KBM-7 (cell line): ENCODE measurements at places on chromosomes 1 and 21.
A peak's percentile ranks its signal among the peaks of the same experiment; 100 is the strongest.

GRCh38 chr1:225449261-225449660 is 21.4 kb upstream of the LBR start:
- DNase-seq: no peak

GRCh38 chr21:43015906-43016540 is 41.7 kb downstream of the PKNOX1 start:
- DNase-seq: peak; percentile 53

GRCh38 chr1:62428351-62428750 is 8.5 kb upstream of the USP1 start:
- DNase-seq: no peak

- DNase-seq: no peak
Observed at GRCh38 chr1:27348861-27349783, 7.3 kb downstream of the SYTL1 start.

GRCh38 chr1:34188418-34188817 is 11.7 kb downstream of the C1orf94 start:
- no peak for DNase-seq

GRCh38 chr1:225415307-225415706 is 12.5 kb downstream of the LBR start:
- no peak for DNase-seq

- no peak for DNase-seq
Observed at GRCh38 chr1:215376544-215377264, 190.4 kb upstream of the KCTD3 start.

DNA sequence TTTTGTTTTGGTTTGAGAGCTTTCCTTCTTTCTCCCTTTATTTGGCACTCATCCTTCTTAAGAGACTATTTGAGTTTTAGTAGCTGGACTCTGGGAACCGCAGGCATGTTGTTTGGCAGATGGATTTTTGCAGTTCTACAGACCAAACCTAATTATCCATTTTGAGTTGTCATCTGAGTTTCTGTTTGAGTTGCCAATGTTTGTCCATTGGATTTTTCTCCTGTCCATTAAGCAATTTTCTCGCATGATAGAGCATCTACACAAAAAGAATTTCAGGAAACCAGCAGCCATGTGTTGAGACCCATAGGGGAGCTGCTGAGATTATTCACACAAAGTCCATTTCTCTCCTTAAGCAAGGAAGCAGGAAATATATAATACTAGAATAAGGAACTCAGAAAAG is 17.2 kb upstream of the CXADR start:
- DNase-seq: no peak

DNA sequence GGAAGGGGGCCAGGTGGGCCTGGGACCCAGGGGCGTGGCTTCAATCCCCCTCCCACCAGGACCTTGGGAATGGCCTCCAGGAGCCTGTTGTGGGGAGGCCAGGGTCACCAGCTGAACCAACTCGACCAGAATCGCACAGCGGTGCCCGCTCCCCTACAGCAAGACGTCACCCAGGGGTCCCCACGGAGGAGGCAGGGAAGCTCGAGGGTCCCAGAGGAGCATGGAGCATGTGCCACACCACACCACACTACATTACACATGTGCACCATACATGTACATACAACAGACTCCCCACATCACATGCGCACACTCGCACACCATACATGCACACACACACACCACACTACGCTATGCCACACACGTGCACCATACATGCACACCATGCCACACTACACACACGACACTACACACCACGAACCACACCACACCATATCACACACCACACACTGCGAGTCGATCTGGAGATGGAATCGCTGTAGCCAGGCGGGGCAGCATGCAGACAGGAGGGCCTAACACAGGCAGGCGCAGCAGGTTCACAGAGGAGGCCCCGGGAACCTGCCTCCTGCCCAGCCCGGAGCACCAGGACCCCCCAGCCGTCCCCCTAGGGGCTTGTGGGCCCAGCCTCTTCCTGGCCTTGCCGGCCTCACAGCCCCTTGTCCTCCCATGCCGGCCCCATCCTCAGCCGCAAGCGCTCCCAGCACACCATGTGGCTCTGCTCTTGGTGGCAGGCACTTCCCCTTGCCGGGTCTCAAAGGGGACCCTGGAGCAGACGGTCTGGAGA is 596 bp downstream of the ITGB2 start:
- no peak for DNase-seq

DNA sequence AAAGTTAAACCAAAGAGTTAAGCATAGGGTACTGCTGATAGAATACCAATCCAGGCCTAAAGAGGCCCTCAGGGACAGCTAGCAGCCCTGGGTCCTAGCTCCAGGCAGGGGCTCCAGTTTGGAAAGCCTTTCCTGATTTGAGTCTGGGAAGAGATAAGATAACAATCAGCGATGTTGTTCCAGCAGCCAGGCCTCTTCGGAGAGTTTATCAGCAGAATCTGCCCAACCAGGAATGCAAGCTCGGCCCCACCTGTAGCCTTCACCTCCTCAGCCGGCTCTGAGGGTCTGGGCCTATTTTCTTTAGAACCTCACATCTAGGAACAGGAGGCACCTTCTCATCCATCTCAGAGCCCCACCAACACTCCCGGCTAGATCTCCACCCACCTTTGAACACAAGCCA is 42.6 kb downstream of the PLEKHA6 start:
- no peak for DNase-seq

DNA sequence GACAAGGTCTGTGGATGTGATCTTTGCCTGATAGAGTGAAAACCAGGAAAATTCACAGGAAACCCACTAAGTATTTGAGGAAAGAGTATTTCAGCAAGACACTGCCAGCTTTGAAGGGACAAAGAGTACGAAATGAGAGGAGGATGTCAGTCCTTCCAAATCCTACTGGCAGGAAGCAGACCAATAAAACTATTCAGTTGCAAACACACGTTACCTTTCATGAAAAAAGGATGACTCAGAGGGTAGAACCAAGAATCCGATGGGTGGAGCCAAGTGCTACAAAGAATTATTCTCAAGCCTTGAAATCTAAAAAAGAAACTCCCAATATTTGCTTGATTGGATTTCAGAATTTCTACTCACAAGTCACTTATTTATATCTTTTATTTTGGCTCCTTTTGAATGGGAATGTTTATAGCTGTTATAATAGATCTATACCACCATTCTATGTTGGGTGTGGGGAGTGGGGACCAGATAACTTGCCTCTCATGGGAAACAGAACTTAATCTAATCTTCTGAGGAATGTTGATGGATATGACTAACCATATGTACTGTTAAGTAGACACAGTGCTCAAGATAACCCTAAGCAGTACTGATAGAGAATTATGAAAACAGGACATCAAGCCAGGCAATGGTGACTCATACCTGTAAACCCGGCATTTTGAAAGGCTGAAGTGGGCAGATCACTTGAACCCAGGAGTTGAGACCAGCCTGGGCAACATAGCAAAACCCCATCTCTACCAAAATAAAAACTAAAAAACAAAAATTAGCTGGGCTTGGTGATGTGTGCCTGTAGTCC is 19.3 kb upstream of the HEATR1 start:
- DNase-seq: no peak

DNA sequence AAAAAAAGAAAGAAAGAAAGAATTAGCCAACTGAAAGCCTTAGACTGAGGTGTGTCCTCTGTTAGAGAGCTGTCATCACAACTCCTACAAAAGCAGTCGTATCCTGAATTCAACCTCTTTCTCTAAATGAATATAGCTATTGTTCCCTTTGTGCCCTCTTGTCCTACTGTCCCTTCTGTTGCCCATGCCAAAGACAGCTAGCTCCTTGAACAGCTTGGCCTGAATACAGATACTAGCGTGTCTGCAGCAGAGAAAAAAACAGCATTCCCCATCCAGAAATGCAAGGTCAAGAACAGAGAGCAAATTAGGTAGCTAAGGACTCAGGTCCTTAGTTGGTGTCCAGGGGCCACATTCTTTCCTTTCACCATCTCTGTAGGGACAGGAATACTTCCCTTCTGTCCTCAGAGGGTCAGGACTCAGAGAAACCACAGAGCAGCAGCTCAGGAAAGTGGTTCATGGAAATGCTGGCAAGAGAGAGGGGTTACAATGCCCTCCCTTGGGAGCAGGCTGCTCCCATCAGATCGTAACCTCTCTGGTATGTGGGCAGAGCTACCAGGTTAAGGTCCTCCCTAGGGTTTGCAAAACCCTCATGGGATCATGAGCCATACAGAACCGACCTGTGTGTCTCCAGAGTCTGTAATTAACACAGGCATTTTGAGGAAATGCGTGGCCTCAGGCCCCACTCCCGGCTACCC is 1.8 kb upstream of the ZBTB48 start:
- DNase-seq: no peak

DNA sequence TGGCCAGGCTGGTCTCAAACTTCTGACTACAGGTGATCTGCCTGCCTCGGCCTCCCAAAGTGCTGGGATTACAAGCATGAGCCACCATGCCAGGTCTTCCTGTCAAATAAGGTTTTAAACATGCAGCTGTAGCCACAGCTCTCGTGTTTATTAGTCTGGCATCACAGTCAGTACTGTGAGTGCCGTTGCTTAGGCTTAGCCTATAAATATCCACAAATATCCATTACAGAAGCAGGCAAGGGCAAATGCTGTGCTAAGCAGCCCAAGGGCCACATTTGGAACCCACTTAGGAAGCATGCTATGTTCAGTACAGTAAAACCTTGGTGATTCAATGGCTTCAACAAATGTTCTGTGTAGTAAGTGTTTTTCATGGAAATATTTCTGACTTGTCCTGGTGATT is 75.9 kb downstream of the KIF1B start:
- no peak for DNase-seq

DNA sequence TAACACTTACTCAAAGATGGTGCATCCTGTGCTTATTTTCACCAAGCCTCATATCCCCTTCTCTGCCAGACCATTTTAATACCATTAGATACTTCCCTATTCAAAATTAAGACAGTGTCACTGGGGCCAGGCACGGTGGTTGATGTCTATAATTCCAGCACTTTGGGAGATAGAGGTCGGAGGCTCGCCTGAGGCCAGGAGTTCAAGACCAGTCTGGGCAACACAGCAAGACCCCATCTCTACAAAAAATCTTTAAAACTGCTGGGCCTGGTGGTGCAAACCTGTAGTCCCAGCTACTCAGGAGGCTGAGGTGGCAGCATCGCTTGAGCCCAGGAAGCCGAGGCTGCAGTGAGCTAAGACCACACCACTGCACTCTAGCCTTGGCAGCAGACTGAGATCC is 28.2 kb downstream of the APP start:
- DNase-seq: no peak

GRCh38 chr21:35940074-35940927 is 120.0 kb downstream of the SETD4 start:
- peak; percentile 69 for DNase-seq

- DNase-seq: no peak
Observed at GRCh38 chr1:34330061-34330460, 153.4 kb downstream of the C1orf94 start.

DNA sequence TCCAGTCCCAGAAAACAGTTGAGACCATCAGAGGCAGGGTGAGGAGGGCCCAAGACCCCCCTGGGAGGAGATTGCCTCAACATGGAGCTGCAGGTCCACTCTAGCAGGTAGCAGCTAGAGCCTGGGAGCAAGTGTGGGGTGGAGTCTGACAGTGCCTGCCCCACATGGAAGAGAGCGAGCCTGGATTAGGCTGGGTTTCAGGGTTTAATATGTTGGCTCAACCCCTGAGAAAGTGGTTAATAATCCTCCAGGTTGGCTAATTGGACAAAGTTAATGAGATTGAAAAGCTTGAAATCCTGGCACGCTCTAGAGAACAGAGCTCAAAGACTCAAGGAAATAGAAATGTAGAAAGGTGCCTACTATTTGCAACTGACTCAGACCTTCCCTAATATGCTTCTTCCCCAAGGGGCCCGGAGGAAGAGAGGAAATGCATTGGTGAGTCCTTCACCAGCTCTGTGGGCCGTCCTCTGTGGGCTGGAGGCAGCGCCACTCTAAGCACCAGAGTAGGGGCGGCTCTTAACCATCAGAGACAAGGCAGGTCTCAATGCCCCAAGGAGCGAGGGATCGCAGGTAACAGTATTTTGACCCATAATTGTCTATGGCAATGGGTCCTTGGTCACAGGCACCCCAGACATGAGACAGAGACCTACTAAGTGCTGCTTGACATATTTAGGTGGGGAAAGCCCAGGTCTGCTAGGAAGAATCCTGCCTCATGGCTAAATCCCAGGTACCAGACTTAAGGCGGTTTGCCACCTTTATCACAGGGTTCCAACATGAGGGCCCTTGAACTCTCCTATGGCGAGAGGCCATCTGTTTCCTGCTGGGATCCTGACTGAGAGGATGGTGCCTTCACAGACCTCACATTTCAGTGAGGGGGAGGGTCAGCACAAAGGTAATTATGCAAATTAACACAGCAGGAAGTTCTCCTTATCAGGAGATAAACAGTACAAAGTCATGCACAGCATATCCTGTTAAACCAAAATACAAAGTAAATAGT is 33.8 kb downstream of the RSPH1 start:
- DNase-seq: no peak

DNA sequence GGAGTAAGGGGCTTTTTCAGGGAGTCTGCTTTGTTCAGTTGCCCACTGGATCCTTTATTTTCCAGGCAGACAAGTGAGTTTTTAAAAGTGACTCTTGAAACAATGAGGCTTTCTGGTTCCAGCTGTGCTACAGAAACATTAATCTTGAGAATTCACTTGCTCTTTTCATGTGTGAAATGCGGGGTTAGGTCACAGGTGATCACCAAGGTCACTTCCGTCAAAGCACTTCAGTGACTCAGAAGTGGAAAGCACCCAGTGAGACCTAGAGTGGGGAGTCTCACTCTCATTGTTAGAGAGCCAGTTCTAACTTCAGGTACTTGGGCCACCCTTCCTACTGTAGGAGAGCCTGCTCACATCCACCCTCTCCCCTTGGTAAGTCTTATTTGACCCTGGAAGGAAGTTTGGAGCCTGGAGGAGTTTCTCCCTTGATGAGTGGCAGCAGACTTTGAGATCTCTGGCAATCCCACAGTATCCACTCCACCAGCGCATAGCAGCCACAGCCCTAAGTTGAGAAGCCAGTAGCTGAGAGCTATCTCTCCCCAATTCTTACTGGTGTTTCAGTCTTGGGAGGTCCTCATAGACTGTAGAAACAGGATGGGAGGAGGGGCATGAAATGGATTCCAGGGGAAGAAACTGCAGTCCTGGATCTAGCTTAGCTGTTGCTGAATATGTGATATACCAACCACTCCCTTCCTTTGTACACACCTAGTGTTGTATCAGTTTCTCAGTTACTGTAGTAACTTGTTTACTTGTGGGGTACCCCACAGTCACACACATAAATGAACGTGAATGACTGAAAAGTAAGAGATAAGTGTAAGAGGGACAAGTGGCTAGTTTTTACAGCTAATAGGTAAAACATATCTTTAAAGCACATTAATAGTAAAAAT is 3.1 kb downstream of the TACSTD2 start:
- no peak for DNase-seq

GRCh38 chr1:226671277-226671676 is 67.8 kb downstream of the ITPKB start:
- DNase-seq: no peak

DNA sequence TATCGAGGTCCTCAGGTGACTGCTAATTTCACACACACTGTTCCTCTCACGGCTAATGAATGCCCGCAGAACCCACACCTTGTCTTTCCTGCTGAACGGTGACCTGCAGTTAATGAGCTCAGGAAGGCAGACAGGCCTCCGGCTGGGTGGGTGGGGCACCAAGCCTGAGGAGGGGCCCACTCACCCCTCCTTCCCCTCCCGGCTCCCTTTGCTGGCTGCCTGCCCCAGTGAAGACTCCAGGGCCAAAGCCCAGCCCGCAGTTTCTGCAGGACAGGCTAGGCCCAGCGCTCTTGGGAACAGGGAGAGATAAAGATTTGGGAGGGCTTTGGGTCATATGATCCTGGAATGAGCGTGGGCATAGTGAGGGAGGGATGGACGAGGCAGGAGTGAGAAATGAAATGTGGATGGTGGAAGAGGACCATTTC is 26.4 kb downstream of the FOXO6 start:
- no peak for DNase-seq

GRCh38 chr1:110086961-110087360 is 16.5 kb upstream of the ALX3 start:
- DNase-seq: no peak

- no peak for DNase-seq
Observed at GRCh38 chr1:22204989-22205913, 62.4 kb upstream of the WNT4 start.
